ENCODE measurements at places on chromosomes 6 and 20. TPM values are rescaled to one million over a fixed set of nuclear protein-coding genes. Genes with fewer than 3 reads are reported as not detected.
A peak's percentile ranks its signal among the peaks of the same experiment; 100 is the strongest.

DNA sequence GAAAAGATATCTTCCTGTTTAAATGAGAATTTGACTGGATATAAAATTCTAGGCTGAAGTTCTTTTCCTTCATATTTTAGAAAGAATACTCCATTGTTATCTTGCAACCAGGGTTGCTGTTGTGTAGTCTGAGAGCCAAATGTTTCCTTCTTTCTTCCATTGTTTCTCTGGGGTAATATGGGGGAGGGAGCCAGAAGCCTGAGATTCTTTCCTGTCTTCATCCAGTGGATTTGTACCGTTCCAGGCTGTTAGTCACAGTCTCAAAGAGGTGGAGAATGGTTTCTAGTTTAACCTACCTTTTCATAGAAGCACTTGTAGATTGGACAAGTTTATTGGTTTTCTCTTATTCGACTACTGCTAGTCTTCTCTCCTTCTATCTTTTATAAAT, 6.1 kb upstream of the ULBP3 start:
- DNase-seq = no peak

DNA sequence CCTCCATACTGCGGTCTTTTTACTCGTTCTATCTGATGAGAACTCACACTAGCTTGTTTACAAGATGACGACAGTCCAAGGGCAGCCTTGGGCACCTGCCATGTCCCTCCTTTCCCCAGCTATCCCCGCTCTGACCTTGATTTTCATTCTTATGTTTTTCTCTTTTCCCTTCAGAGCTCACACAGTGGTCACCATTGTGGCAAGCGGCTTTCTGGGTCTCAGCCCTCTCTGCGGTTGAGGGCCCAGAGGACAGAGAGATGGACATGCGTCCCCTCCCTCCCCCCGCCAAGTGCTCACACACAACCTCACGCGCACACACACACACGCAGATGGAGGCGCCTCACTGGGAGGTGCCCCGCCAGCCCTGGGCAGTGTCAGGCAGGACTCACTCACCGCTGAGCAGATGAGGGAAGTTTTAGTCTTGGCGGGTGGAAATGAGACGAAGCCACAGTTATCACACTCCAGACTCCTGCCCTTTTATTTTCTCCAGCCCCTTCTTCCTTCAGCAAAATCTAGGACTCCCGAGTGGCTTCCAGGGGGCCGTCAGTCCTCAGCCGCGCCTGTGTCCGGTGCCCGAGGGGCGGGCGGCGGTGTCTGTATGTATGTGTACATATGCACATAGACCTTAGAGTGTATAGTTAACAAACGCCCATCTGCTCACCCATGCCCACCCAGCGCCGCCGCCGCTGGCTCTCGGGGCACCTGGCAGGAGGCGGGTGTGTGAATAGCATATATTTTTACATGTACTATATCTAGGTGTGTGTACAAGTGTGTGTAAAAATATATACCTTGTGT, 13.8 kb upstream of the MYL9 start:
- DNase-seq = no peak

- no peak for DNase-seq
Observed at GRCh38 chr20:12166053-12166717, 248.5 kb downstream of the BTBD3 start.

DNA sequence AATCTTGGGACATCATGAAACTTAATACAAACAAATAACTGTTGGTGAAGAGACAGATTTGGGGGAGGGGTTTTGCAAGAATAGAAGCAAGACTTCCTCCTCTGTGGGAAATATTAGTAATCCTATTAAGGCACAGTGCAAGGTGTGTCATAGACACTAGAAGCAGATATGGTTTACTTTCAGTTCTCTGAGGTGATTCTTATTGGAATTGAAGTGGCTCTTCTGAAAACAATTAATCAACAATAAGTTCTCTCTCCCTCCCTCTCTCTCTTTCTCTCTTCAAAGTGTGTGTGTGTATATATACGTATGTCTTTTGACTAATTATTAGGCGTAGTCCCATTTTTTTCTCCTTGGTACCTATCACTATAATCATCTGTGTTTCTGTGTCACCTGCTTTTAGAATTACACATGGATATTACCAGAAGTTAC, 99.8 kb downstream of the HIVEP2 start:
- DNase-seq = no peak

The SPEF1 gene
- not detected for total RNA-seq

- no peak for DNase-seq
Observed at GRCh38 chr20:3924304-3925112, 35.3 kb downstream of the PANK2 start.

The KCNB1 gene
- 0.08 TPM for total RNA-seq

- peak; percentile 37 for DNase-seq
Observed at GRCh38 chr20:63737945-63738686, 1.5 kb upstream of the SLC2A4RG start.

The DACT2 gene
- total RNA-seq = not detected

- DNase-seq = peak; percentile 19
Observed at GRCh38 chr20:45044084-45044573, 56.8 kb downstream of the KCNS1 start.

The PCSK2 gene
- not detected for total RNA-seq

- DNase-seq = no peak
Observed at GRCh38 chr6:19558201-19558600, 279.0 kb upstream of the ID4 start.

The MATN4 gene
- not detected for total RNA-seq

DNA sequence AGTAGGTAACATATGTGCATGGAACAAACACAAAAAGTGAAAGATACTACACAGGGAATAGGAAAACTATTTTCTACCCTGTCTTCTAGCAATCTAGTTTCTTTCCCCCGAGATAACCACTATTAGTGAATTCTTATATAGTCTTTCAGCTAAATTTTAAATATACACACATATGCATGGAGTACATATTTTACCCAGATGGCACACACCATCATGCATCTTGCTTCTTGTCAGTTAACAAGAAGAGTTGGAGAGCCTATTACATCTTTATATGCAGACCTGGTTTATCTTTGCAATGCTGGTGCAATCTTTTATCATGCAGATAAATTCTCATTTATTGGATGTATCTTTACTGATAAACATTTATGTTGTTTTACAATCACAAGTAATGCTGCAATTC, 100.4 kb downstream of the OTOR start:
- DNase-seq = no peak

DNA sequence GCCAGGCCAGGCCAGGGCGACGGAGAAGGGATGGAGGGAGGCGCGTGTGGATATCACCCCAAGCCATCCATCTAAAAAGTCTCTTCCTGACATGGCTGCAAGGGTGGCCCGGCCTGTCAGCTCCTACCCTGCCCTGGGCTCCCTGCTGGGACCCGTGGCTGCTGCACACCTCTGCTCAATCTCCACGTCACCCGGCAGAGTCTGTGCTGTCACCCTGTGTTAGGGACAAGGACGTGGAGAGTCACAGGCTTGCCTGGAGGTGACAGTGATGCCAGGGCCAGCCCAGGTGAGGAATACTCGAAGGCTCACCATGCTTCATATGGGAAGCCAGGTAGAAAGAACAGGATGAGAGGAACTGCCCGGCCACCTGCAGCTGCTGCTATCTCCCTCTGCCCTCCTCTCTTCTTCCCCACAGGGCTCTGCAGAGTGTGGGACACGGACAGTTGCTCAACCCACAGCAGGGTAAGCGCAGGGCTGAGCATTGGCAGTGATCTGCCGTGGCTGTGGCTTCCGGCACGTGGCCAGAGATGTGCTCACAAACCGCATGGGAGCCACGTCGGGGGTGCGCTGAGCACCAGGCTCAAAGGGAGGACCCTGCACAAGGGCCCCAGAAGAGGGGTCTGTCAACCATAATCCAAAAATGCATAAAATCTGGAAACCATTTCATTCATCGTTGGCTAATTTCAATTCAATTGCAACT, 214.3 kb downstream of the DLL1 start:
- no peak for DNase-seq

The RFX6 gene
- not detected for total RNA-seq

DNA sequence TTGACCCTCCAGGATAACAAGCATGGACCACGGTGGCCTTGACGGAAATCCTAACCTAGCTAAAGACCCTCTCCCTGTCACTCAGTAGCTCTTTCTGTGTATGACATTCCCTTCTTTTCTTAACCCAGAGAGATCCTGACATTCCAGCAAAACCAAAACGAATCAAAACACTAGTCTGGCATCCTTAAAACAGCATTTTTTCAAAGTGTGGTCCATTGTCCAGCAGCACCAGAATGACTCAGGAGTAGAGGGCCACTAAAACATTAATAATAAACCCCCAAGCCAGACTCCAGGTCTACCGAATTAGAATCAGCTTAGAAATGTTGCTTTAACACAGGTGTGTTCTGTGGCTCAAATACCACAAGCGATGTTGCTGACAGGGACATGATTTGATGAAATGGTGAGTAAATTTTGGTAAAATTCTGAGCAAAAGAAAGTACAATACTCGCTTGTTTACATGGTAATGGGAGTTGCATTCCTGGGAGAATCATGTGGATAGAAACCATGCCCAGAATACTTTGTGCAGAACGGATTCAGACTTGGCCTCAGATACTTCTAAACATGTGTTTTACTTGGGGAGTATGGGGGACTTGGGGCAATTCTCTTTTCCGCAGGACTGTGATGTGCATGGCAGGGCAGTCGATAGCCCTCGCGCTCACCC, 174.2 kb upstream of the KCNG1 start:
- no peak for DNase-seq

The SLC17A3 gene
- total RNA-seq = 0.30 TPM

The KLHDC3 gene
- total RNA-seq = 21.0 TPM

The C4A gene
- total RNA-seq = 4.2 TPM

GRCh38 chr6:119052292-119052889, 26.1 kb downstream of the FAM184A start:
- no peak for DNase-seq

The SUMO4 gene
- total RNA-seq = 8.7 TPM

DNA sequence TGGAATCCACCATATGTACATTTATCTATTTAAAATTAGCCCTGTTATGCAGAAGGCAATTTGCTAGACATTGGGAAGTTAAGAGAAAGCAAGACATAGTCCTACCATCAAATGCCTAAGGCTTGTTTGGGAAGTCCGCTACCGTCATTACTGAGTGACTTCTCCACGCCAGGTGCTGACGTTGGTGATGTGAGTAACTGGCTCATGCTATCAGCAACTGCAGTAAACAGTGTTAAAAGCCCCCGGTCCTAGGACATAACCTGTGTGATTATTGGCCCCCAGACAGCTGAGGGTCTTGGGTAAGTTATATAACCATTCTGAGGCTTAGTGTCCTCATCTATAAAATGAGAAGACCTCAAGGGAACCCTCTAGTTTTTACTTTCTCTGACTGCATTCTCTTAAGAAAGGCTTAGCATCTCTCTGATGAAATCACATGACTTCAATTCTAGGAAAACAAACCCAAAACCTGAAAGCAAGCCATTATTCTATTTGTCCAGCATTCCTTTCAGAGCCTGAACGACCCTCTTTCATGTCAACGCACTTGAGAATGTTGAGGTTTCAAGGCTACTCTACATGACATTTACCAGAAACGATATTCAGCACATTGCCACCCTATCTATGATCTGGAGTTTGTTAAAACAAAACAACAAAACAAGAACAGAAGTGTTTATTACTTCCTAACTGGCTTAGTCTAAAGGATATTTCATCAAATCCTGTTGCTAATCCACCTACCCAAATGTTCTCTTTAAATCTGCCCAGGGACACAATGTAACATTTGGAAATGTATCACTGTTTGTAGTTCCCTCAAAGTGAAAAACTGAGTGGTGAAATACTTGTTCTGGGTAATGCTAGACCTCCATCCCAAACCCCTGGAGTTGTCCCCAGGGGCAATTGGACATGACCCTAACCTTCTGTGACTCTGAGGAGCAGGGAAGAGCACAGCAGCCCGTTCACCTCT, 133.8 kb downstream of the BTBD3 start:
- DNase-seq = no peak

The PAK5 gene
- not detected for total RNA-seq

DNA sequence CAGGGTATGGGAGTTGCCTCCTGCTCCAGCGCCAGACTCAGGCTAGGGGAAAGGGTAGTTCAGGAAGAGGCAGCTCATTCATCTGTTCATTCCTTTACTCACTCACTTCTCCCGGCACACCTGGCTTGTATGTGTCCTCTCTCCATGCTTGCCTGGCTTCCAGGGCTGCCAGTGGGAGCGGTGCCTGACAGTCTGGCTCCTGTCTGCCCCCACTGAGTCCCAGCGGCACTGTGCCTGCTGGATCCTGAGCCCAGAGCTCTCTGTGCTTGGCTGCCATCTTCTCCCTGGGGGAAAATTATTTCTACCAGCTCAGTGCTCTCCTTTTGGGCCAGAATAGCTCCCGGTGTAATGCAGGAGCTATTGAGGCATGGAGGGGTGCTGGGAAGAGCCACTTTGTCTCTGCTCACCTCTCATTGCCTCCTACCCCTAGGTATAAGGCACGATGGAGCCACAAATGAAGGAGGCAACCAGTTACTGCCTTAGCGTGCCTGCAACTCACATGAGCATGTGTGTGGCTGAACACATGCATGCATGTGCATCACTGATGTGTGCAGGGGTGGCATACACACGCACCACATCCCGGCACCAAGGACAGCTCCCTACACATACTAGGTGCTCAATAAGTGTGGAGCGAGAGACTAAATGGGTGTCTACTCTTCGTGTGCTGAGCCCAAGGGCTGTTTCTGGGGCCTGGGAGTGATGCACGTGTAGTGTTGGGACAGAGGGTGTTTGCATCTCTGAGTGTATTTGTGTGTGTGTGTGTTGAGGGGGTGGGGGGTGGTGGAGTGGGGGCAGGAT, 46.6 kb downstream of the CDH22 start:
- DNase-seq = no peak

The OR2B6 gene
- not detected for total RNA-seq

DNA sequence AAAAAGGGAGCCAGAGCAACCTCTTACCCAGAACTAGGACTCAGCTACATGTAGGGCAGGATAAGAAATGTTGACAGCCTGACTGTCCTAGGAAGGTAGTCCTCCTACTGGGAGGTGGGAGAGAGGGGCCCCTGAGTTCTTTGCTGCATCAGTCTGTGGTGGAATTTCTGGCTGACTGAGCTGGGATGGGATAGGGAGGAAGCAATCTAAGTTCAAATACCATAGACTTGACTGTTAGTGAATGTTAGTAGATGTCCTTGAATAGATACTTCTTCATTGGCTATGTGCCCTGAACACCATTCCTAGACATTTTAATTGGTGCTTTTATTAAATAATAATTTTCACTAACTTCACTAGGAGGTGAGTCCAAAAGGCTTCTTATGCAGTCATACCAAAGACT, 1343.6 kb upstream of the CITED2 start:
- no peak for DNase-seq

DNA sequence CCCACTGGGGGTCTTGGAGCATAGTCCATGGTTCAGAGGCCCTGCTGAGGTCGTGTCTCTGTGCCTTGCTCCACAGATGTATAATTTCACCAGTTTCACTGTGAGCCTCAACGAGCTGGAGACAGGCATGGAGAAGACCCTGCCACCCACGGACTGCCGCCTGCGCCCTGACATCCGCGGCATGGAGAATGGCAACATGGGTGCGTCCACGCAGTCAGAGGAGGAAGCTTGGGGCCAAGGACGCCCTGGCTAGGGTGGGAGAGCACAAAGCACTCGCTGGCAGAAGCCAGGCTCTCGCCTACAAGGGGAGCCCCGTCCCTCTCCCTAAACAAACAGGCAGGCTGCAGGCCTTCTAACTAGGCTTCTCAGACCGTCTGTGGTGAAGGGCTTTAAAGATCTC, 13.7 kb upstream of the ADRM1 start:
- DNase-seq = no peak
